ENCODE measurements at places on chromosomes 2 and 18. TPM values are rescaled to one million over a fixed set of nuclear protein-coding genes. Genes with fewer than 3 reads are reported as not detected.

Gene COLEC12
- 4.4 TPM for total RNA-seq

DNA sequence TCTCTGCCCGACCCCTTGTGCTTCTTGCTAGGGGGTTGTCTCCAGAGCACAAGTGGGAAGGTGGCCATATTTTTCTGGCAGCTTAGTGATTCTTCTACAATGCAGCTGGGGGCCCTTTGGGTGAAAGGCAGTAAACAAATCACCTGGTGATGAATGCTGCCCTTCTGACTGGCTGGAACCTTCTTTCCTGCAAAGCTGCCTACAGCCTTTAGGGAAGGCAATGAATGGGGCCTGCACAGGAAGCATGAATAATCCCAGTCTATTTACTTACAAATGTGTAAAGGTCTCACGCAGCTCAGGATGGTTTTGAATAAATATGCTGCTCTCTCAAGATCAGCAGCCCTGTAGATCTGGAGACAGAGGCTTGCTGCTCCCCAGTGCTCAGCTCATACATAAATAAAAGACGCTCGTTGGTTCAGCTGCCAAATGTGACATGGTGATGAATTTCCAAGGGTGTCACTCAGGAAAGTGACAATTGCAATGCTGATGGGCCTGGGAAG is 289.2 kb downstream of the TDRD15 start:
- no peak for DNase-seq

DNA sequence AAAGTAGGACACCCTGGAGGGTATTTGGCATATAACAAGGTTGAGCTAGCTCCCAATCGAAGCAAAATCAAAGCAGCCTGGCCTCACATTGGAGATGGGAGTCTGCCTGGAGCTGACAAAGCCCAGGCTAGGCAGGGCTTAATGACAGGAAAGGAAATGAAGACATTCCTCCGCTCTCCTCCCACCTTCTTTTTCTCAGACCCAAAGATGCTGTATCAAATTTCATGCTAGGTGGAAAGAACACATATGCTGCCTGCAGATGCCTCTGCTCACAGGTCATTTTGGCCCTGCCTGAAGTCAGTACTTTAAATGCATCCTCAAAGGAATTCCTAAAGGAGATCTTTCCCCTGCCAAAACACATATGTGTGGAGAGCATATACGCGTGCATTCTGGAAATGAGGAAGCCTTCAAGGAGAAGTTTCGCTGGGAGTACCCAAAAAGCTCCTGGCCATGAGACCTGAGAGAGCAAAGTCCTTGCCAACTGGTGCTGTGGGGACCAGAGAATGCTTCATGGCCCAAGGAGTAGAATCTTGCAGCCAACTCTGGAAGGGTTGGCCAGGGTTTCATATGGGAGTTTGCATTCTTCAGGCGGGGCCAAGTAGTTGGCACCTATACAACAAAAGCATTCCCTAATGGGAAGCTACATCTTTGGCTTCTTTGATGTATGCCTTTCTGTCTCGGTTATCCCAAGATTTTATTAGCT is 88.0 kb downstream of the AQP4 start:
- DNase-seq: no peak

DNA sequence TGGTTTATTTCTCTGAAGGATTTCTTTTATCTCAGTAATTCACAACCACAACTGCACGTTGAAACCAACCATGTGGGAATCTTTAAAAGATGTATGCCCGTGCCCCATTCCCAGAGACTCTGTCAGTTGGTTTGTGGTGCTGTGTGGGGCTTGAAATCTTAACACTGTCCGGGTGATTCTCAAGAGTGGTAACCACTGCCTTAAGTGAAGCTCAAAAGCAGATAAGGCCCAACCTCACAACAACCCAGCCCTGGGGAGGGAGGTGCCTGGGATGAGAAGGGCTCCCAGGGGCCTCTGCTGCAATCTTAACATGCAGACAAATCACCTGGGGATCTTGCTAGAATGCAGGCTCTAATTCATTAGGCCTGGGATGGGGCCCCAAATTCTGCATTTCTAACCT is 13.4 kb downstream of the AOX1 start:
- DNase-seq: no peak

DNA sequence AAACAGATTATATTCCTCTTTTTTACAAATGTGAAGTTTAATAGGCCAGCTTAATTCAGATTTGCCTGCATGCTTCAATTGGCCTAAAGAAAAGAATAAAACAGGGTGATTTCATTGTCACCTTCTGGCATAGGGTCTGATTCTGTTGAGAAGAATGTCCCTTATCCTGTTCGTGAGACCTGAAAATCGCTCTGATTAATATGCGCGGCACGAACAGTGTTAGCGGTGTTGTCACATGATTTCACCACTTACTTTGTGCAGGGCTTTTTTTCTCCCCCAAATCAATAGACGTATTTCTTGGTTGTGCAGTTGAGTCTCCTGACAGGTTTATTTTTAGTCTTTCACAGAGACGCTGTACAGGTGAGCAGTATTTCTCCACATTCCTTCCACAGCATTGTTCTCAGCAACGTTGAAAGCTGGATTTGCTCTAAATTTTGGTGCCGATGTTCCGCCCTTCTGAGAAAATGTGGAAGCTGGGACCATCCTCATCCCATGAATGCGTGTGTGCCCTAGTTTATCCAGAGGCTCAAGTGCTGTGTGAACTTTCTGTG is 81.9 kb downstream of the ITGB1BP1 start:
- no peak for DNase-seq
